ENCODE measurements at places on chromosomes 2 and 18. TPM values are rescaled to one million over a fixed set of nuclear protein-coding genes. Genes with fewer than 3 reads are reported as not detected.

GRCh38 chr2:40955635-40956034 is 503.7 kb upstream of the SLC8A1 start:
- no peak for DNase-seq

Gene RPRM
- polyA plus RNA-seq, result 2.8 TPM

Gene ARHGEF4
- 7.5 TPM for polyA plus RNA-seq

- DNase-seq, result no peak
Measured at GRCh38 chr2:224849264-224849663, 133.1 kb upstream of the CCDC195 start.

GRCh38 chr2:223008956-223009355 is 43.0 kb upstream of the KCNE4 start:
- DNase-seq, result no peak

DNA sequence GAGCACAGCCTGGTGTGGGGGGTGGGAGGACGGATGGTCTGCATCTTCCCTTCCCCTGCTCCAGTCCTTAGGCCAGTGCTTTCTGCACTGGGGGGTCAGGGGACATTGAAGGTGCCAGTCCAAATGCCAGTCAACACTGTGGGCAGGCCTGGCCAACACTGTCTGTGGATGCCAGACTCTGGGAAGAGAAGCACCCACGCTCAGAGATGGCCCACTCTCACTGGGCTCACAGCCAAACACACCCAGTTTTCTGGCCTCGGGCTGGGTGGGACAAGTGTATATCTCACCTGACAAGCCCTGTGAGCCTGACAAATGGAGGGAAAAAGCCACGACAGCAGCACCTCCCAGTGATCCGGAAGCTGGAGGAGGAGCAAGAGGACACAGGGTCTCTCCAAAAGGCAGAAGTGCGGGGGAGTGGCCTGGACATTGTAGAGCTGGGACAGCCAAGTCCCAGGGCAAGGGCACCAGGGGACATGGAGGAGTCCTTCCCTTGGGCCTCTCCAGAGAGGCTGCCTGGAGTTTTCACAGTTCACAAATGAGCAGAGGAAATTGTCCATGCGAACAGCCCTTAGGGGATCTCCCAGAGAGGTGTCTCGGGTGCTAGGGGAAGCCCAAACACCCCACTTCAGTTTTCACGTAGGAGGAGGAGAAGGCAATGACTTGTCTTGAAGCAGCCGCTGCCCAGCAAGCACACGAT is 79.3 kb downstream of the SDC1 start:
- DNase-seq, result no peak

DNA sequence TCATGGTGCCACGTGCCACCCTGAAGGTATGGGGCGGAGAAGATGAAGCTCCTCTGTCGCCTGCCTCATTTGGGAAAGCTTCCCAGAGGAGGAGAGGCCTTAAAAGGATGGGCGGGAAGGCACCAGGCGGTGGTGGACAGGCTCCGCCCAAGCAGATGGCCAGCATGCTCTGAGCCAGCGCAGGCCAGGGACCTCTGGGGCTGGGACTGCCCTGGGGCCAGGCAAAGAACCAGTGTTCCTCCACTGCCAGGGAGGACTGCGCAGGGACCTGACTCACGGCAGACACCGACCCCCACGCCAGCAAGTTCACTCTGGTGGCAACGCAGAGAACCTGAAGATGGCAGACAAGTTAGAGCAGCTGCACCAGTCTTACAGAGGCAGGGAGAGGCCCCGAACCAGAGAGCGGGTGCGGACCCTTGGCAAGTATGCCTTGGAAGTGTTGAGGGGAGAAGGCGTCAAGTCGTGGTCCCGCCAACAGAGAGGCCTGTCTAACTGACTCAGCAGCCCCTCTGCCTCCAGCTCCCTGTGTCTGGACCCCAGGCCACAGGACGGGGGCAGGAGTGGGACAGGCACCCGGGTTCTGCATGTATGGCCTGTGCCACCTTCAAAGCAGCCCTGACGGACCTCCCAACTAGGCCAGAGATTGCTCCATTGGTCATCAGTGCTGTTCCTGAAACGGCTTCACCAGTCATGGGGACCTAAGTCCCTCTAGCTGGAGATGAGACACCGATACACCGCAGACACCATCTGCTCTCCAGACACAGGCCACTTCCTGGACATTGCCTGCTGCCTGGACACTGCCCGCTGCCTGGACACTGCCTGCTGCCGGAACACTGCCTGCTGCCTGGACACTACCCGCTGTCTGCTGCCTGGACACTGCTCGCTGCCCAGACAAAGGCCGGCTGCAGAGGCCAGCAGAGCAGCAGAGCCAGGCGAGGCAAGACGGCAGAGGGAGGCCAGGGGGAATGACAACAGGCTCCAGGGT is 124.7 kb downstream of the HDAC4 start:
- DNase-seq, result no peak

Gene SCN3A
- 0.64 TPM for polyA plus RNA-seq

DNA sequence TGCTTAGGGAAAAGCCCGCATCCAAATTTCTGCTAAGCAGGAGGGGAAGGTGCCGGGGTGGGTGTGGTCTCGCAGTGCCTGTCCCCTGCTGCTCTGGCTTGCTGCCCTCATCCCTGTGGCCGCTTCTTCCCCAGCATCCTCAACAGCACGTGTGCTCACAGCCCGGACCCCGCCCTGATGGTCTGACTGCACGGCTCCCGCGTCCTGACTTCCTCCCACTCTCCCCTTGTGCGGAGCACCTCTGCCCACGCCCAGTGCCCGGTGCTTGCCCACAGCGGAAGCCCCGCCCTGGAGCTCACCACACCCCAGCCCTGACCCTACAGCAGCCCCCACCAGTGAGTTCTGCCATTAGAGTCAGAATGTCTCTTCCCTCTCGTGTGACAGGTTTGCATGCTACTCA is 277.9 kb downstream of the NDUFA10 start:
- no peak for DNase-seq

Gene GALNT1
- polyA plus RNA-seq, result 76.8 TPM

Gene NT5C1B
- 0.75 TPM for polyA plus RNA-seq

- DNase-seq, result no peak
Measured at GRCh38 chr2:216574046-216574445, 59.2 kb upstream of the IGFBP2 start.

DNA sequence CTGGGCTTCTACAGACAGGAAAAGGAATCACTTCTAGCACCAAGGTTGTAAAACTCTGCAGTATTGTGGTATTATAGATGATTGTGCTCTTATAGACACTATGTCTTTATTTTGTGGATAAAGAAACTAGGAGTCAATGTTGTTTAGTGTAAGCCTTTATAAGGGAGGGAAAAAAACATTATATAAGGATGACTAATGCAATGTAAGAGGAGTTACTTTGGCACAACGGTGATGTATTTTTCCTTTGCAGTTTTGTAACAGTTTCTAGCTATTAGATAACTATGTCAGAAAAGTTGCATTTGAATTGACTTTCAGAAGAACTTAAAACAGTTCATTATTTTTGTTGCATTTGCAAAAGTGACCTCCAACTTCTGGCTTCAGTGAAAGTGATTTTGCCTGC is 545.4 kb downstream of the CCDC85A start:
- no peak for DNase-seq

- DNase-seq, result no peak
Measured at GRCh38 chr18:8260319-8260718, 348.9 kb upstream of the RAB12 start.

GRCh38 chr2:38978296-38978903 is 88.7 kb downstream of the ARHGEF33 start:
- DNase-seq, result no peak

Gene KIAA1328
- 13.3 TPM for polyA plus RNA-seq

Gene ADGRF3
- polyA plus RNA-seq, result 3.6 TPM

GRCh38 chr2:68171684-68172083 is 14.0 kb downstream of the PNO1 start:
- no peak for DNase-seq

Gene FOXI3
- 0.17 TPM for polyA plus RNA-seq

Gene TMEM178A
- polyA plus RNA-seq, result 95.4 TPM

DNA sequence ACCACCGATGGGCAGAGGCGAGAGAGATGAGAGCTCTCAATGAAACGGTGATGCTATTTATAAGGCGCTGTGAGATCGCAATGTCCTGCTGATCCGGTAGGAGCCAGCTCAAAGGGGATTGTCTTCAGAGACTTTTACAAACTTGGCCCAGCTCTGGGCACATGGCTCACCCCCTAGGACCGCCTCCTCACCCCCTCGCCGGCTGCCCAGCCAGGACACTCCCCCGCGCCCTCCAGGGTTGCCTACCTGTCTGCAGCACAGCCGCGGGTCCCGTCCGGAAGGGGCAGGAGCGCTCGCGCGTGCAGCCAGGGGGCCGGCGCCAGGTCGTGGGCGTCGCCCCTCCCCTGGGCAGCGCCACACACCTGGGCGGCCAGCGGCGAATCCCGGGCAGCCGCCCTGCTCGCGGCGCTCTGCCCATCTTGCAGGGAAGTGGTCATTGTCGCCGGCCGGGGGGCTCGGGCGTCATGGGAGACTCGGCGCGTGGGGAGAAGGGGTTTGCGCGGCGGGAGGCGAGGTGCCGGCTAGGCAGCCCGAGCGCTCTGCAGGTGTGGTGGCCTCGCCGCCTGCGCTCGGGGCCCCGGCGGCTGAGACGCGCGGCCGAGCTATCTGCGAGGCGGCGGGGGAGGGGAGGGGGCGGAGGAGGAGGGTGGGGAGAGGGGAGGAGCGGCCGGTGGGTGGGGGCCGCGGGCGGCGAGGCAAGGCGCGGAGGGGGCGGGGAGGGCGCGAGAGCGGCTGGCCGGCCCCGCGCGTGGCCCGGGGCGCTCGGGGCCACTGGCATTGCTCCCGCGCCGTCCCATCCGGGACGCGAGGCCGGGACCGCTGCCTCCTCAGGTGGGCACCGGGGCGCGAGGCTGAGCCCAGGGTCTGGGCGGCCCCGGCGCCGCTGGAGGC is at the start of gene GRB14:
TSS of gene GRB14 (minus strand) at position 610 of the 891 bp plus-strand sequence. CDS start at position 437, 173 bp downstream.
- peak; percentile 38 for DNase-seq

- DNase-seq, result no peak
Measured at GRCh38 chr2:36792951-36793350, 96.4 kb downstream of the VIT start.

Gene AQP12B
- 2.8 TPM for polyA plus RNA-seq

Gene SESTD1
- 79.3 TPM for polyA plus RNA-seq

GRCh38 chr18:3454365-3455089 is 4.6 kb downstream of the TGIF1 start:
- no peak for DNase-seq

DNA sequence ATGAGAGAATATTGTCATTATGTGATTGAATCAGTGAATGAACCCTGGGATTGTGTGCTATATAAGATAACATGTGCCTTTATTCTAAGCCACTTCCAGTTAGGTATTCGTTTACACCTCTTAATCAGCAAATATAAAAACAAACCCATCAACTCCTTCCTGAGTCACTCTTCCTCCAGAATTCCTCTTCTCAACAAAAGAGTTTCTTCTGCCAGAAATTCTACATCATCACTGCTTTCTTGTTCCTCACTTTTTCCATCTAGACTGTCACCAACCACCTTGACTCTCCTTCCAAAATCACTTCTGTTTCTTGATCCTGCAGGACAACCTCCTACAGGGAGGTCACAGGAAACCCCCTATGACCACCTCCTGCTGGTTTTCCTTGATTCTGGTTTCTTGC is 261.4 kb downstream of the CYP26B1 start:
- no peak for DNase-seq

- no peak for DNase-seq
Measured at GRCh38 chr2:37770797-37771196, 99.4 kb upstream of the CDC42EP3 start.

Gene FZD7
- 70.0 TPM for polyA plus RNA-seq

- no peak for DNase-seq
Measured at GRCh38 chr2:125572660-125573059, 1083.3 kb upstream of the GYPC start.

DNA sequence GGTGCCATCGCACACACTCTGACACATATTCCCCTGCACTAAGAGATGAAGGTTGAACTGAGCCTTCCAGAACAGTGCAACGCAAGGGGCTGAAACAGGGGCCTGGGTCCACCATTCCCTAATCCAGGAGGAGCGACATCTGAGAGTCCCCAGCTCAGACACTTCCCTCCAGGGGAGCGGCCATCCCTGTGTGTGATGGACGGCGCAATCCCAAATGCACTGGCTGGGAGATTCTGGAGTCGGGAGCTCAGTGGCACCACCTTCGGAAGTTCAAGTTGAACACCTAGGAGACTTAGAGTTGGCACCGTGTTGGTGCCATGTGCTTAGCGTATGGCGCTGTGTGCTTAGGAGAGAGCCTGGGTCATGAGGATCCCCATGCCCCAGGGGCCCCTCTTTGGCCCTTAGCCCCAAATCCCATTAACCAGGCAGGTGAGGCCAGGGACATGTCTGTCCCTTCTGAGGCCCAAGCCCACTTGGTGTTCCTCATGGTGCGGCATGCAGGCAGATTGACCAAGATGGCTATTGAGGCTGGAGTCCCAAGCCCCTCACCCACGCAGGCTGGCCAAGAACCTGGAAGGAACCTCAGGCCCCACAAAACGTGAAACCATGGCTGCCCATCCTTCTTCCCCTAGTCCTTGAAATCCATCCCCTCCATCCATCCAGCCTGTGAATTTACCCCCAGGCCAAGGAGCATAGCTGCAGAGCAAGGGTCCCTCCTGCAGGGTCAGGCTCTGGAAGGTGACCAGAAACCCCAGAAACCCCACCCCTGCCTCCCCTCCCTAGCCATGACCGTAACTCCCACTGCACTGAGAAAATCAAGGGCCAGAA is 114.1 kb upstream of the OTOS start:
- no peak for DNase-seq

Gene HOXD12
- 0.28 TPM for polyA plus RNA-seq

Gene REG1A
- not detected for polyA plus RNA-seq

Gene HOXD11
- polyA plus RNA-seq, result 68.6 TPM

Gene ACTR3
- 156 TPM for polyA plus RNA-seq

- no peak for DNase-seq
Measured at GRCh38 chr2:100293341-100294161, 28.8 kb downstream of the LONRF2 start.
